HFF-Myc (cell line): ENCODE measurements at places on chromosomes 12 and 14.

- DNase-seq = no peak
Observed at GRCh38 chr14:32244404-32244803, 41.3 kb upstream of the RNU6-8 start.

DNA sequence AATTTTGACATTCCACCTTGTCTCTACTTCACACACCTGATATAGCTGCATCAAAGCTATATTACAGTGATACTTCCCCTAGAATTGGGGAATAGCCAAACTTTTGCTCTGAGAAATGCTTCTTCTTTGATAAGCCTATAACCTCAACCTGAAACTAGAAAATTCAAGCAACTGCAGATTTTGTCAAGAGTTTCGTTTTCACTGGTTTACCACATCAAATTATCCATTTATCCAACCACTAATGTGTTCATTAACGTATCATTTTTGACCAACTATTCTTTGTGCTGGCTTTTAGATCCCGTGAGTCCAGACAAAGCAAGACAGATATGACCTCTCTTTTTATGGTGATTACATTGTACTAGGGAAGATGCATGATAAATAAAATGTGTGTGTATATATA lies 13.5 kb upstream of the TAS2R46 start:
- DNase-seq = no peak

GRCh38 chr12:6181583-6182278 lies 18.5 kb upstream of the CD9 start:
- DNase-seq = no peak

DNA sequence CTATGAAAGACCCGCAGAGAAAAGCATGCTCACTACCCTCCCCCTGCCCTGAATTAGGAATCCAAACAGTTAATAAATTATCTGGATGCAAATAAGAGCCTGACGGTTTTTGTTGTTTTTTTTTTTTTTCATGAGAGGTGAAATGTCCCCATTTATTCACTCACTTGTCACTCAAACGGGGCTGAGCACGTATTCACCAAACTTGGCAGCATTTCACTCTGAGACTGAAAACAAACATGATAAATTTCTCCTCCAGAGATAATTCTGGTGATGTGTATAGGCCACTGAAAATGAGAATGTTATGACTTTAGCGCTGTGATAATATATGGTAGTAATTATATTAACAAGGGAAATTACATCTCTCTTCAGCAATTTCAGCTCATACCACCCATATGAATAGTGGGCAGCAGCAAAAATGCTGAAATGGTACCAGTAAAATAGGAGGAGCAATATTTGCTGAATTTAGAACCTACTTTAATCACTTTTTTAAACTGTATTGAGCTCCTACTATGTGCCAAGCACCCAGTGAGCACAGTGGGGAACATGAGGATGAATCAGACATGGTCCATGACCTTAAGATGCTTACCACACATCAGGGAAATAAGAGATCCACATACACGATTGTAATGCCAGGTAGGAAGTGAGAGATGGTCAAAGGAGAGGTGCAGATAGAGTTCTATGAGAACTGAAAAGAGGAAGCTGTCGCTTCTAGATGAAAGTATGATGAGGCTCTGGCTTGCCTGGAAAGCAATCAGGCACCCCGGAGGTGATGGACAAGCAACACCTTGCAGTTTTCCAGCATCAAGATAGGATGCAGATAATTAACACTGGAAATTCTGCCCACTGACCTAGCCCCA lies 286.5 kb upstream of the TMPO start:
- DNase-seq = no peak

DNA sequence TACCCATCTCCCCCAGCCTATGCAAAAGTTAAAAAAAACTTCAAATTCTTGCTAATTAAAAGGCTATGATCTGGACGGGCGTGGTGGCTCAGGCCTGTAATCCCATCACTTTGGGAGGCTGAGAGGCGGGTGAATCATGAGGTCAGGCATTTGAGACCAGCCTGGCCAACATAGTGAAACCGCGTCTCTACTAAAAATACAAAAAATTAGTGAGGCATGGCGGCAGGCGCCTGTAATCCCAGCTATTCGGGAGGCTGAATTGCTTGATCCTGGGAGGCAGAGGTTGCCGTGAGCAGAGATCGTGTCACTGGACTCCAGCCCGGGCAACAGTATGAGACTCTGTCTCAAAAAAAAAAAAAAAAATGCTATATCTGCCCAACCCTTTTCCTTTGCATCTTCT lies 925.4 kb downstream of the GALC start:
- no peak for DNase-seq
